Neural crest cell (in vitro differentiated cells): ENCODE measurements at places on chromosomes 7 and 10. TPM values are rescaled to one million over a fixed set of nuclear protein-coding genes. Genes with fewer than 3 reads are reported as not detected.

The SND1 gene
- total RNA-seq = 184 and 188 TPM in 2 replicates

DNA sequence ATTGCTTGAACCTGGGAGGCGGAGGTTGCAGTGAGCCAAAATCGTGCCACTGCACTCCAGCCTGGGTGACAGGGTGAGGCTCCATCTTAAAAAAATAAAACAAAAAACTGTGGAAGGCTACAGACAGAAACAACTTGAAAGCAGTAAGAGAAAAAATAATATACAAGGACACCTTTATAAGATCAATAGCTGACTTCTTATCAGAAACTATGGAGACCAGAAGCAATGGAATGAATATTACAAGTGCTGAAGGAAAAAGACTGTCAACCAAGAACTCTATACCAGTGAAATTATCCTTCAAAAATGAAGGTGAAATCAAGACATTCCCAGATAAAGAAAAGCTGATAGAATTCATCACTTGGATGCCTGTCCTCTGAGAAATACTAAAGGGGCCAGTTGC is 49.0 kb downstream of the RBAK start:
- DNase-seq = no peak

GRCh38 chr10:108848046-108848445 is 1075.3 kb downstream of the XPNPEP1 start:
- no peak for DNase-seq

DNA sequence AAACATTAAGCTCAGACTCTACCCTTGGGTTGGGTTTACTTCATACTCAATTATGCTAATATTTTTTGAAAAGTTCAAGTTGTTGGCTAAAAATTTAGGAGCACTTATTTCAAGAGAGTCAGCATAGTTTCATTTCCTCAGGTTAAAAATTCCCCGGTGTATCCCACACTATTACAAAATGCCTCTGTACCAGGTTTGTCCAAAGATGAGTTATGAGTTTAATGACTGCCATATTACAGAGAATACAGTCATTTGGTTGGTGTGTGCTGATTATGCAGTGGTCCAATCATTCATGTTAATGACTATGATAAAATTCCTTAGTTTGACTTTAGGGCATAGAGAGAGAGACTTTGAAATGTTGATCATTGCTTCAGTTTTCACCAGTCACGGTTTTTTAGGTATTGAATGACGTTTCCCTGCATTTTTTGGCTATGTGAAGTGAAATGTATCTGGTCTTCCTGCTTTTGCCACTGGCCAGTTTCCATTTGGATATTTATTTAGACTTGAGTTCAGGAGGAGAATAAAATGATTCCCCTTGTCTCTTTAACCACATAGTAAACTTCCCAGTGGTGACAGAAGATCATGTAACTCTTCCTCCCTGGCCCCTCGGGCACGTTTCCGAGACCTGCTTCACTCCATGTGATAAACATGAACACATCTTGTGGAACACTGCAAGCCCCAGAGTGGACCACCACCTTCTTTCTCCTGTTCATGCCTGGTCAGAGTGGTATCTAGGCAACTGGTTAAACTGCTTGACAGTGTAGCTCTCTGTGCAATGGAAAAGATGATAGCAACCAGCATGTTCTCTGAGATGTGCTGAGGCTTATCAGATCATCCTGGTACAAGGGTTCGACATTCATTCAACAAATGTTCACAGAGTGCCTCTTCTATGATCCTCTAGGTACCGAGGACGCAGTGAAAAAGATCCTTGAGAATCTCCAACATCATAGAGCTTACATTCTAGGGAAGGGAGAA is 153.6 kb downstream of the CACNB2 start:
- DNase-seq = no peak

- DNase-seq = no peak
These were observed 748 bp upstream of the SH3PXD2A start for GRCh38 chr10:103855852-103856796.
